ENCODE measurements at places on chromosomes 4 and X.

- DNase-seq: no peak
Measured at GRCh38 chrX:21741869-21742701, 15.8 kb downstream of the SMPX start.

- DNase-seq: no peak
Measured at GRCh38 chrX:72045552-72046277, 86.0 kb downstream of the RTL5 start.

DNA sequence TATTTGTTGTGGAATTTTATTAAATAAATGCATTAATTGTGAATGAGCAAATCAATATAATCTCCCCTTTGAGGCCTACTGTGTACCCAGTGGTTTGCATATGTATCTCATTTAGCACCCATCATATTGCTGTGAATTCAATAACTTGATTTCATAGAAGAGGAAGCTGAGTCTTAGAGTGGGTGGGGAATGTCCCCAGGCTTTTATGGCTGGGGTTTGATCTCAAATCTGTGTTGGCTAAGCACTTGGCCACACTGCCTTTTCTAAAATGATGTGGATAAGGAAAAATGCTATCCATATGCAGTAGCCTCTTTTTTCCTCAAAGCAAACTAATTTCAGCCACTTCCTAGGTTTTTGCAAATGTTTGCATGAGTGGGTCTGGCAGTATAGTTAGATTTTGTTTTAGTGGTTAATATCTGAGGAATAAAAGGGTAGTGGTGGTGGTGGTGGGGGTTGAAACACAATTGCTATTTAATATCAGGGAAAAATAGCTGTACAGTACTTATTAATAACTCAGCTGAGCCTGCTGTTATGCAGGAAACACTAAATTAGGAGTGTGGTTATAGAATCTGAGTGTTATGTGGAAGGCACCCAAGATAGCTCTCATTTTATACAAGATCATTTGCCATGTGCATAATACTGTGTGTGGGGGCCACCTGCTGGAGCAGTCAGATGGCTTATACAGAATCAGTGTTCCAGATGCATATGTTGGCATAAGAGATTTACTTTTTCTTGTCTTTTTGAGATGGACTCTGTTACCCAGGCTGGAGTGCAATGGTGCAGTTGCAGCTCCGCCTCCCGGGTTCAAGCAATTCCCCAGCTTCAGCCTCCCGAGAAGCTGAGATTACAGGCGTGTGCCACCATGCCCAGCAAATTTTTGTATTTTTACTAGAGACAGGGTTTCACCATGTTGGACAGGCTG is 108.0 kb downstream of the TMEM131L start:
- DNase-seq: no peak

DNA sequence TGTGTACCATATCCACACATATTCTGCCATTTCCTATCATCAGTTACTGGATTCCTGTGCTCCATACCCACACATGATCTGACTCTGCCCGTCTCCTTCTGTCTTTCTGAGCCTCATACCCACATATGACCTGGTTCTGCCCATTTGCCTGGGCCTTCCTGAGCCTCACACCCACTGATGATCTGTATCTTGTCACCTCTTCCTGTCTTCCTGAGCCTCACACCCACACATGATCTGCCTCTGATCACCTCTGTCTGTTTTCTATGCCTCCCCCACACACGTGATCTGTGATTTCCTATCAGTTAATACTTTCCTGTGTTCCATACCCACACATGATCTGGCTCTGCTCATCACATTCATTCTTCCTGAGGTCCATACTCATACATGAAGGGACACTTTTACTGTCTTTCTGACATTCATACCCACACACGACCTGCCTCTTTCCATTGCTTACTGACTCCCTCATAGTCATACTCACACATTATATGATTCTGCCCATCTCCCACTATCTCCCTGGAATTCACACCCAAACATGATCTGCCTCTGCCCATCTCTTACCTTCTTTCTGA is 32.5 kb downstream of the SCML1 start:
- DNase-seq: no peak

DNA sequence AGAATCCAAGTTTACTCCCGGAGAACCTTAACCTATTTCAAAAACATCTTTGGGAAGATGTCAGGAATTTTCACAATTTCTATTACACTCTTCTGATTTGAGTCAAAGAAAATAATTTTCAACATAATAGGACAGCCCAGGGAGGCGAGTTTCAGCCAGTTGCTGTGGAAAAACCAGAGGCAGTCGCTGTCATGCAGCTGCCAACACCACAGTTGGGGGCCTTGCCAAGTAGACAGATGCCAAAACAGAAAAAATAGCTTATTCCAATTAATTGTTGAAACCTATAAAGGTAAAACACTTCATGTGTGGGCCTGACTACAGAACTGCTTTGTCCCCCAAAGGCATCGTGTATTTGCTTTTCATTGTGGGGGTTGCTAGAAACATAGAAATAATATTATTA is 225.8 kb downstream of the DMD start:
- no peak for DNase-seq

DNA sequence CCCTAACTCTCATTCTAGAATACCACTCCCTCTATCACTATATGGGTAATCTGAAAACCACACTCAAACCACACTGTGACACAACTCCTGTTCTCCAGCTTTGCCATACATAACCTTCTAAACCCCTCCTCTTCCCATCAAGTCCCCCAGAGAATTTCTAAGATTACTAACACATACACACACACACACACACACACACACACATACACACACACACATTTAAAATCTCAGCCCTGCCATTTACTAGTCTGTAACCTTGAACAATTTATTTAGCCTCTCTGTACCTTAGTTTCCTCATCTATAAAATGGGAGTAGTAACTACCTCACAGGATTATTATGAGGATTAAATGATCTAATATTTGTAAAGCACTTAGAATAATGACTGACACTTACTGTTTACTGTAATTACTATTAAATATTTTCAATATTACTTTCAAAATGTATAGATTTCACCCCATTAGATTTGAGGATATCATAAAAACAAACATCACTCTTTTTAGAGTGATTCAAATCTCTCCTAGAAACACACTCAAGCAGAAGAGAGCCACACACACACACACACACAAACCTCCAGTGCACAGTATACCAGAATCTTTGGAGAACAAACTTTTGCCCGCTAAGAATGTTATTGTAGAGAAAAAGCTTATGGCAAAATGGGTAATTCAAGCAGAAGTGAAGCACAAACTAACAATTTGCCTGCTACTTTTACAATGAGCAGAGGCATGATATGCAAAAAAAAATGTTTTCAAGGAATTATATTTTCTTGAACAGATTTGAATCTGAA is 3.8 kb downstream of the ANKRD50 start:
- no peak for DNase-seq

DNA sequence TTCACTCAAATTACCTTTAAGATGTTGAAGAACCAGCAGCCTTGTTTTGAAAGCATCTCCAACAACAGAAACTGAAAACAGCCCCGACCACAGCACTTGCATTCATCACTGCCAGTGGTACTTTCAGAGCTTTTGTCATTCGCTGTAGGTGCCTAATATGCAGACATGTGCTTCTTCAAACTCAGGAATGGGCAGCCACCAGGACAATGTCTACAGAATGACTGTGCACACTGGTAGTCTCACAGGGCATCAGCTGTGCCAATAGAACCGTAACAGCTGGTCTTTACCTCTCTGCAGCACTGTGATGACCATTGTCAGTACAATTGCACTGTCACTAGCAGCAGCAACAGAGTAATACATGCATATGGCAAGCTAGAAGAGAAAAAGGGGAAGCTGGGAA is 1149.7 kb downstream of the STPG2 start:
- DNase-seq: no peak

- no peak for DNase-seq
Measured at GRCh38 chrX:19887911-19888879, 795 bp upstream of the SH3KBP1 start.

DNA sequence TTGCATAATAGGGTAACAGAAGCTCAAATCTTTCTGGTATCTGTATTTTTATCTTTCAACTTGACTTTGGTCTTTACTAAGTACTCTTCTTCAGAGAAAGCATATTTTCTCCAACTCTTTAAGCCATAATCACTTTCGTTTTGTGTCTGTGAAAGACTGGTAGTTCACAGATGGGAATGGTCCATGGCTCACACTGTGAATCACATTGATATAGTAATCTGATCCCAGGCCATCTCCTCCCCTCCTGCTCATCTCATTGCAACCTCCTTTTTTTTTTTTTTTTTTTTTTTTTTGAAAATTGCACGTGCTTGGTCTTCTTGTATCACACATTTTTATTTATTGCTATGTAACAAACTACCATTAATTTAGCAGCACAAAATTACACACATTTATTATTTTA is 694.5 kb upstream of the SLIT2 start:
- no peak for DNase-seq

DNA sequence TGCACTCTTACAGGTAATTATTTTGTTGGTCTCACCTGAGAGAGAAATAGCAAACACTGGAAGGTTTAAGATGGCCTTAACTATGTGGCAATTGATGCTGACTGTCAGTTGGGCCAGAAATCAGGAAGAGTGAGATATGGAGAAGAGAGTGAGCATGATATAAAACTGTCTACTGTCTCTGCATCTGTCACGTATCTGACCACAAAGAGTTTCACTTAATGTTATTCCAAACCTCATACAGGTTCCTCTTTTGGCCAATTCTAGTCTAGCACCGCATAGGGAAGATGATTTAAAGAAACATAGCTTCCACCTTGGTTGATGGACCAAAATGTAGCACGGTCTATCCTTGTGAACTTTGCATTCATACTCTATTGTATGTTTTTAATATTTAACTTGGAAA is 381.0 kb upstream of the BOD1L1 start:
- no peak for DNase-seq

DNA sequence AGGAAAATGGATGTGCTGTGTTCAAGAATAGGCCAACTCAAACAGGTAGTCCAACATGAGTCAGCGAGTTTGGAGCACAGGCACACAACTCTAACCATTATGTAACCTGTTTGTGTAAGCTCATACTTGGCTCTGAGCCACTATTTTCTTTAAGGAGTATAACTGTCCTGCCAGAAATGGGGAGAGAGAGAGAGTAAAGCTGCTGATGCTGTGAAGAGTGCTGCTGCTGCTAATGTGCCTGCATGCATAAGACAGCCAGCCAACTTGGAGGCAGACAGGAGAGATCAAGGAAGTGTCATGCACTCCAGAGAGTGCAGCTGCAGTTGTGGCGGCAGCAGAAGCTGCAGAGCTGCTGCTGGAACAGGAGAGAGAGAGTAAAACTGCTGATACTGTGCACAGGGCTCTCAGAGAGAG is 11.7 kb upstream of the STATH start:
- no peak for DNase-seq

DNA sequence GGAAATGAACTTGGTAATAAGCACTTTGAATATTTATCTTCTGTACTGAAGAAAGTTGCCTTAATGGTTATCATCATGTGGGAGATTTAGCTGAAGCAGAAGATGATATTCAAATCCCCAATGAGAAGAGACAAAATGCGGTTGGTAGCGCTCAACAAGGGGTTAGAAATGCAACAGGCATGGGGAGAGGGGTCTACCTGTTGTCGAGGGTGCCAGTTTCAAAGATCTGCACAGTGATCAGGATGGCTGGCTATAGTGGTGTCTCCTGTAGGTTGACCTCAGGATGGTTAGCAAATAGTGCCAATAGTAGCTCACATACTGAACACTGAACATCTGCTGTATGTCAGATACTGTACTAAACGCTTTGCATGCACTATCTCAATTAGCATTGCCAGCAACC is 7.0 kb upstream of the HS6ST2 start:
- no peak for DNase-seq

DNA sequence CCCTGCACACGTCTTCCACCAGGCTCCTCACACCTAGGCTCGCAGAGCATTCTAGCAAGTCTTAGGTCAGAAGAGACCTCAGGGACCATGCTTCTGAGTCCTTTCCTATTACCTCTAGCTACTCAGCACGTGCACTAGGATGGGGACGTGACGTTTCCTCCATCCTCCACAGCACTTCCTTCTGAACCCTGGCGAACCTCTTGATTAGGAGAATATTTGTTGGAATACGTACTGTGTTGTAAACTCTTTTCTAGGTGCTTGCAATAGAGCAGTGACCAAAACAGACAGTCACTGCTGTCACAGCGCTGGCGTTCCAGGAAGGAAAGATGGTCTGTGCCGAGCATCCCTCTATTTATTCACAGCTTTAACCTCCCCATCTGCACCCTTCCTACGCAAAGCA is 12.9 kb upstream of the TENM3 start:
- no peak for DNase-seq

Data from activated CD8-positive, alpha-beta memory T cell treated with anti-CD3 and anti-CD28 coated beads for 1 hour (primary cell).